Fibroblast of the conjunctiva (primary cell): ENCODE measurements at places on chromosomes 7 and 10.

DNA sequence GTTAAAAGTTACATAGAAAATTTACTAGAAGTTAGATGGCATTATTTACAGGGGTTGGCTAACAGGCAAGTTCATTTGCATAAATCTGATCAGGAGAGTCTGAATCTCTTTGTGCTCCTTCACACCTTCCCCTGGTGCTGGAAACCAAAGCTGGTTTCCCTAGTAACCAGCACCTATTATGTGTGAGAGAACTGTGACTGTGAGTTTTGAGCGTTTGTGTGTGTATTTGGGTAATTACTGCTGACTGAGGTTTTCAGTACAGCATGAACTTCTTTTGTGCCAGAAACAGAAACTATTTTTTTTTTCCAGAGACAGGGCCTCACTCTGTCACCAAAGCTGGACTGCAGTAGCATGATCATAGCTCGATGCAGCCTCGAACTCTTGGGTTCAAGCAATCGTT lies 10.3 kb upstream of the IFIT1B start:
- no peak for DNase-seq

DNA sequence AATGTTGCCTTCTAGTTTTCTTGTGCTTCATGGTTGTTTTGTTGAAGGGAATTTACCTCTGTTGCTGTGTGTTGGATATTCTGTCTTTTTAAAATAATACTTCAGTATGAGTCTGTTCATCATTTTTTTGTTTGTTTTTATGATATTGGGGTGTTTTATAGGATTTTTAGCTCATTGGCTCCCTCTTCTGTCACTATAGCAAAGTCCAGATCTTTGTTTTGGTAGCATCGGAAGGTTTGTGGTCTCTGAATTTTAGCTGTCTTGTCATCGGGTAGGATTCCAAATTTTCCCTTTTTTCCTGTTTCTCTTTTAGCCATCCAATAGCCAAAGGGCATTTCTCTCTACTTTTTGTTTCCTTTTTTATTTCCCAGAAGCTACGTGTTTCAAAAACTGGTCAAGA lies 91.4 kb downstream of the EXOC4 start:
- DNase-seq: no peak

GRCh38 chr10:62869958-62870357 lies 53.8 kb upstream of the EGR2 start:
- DNase-seq: no peak

DNA sequence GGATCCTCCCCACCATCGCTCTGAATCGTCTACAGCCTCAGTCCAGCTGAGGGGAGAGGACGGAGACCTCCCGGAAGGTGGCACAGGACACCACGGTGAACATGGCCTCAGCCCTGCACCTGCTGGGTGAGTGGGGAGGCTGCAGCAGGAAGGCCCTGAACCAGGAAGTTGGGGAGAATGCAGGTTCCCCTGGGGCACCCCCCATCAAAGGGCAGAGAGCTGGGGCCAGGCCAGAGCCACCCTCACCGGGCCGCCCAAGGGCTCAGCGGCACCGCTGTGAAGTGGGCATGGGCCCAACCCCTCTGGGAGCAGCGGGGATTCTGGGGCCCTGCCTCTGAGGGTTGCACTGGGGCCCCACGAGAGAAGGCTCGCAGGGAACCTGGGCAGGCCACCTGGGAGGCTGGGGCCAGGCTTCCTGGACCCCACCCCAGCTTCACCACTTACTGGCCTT lies 98.7 kb downstream of the MICALL2 start:
- no peak for DNase-seq

- DNase-seq: no peak
Observed at GRCh38 chr10:47063858-47064257, 152.6 kb downstream of the PTPN20 start.

DNA sequence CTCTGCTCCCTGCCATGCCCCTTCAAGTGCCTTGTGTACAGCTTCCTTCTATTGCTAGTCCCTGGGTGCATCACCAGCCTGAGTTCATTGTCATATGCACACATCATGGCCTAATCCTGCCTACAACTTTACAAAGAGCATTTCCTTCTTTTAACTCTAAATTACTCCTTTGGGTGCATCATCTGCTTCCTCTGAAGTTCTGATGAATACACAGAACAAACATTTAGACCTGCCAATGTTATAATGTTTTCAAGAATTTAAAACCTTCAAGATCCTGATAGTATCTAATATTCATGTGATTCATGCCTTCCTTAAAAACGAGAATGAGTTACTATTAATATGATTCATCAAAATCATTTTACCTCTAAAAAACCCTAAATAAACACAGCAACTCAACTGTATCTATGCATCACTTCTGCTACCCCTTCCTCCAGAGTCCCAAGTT lies 357.1 kb downstream of the MAGI2 start:
- DNase-seq: no peak

GRCh38 chr7:98211221-98211675 lies at the start of gene BHLHA15:
Gene BHLHA15, plus strand, starts transcription at chr7:98211439. Its CDS starts 871 bp downstream, at chr7:98212310.
- no peak for DNase-seq

DNA sequence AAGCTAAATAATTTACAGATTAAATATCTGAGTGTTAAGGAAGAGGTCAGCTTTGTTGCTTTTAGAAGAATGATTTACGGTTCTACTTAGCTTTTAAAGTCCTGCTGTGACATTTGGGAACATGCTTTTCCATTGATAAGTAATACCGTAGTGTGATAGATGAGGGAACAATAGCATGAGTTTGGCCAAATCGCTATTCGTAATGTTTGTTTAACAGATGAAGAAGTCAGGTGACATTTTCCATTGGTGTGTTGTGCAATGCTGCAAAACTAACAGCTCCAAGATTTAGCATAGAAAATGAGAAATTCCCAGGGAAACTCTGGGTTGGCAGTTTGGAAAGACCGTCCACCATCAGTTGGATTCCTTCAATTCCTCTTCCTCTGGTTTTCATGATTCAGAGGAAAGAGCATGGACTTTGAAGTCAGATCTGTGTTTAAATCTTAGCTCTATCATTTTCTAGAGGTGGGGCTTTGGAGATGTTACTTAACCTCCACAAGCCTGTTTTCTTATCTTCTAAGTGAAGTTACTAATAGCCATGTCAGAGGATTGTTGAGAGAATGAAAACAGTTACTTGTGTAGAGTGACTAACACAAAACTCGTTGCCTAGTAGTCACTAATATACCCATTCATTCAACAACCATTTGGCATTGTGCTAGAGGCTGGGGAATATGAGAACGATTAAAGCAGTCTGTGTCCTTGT lies 140.4 kb upstream of the BMPER start:
- DNase-seq: no peak

DNA sequence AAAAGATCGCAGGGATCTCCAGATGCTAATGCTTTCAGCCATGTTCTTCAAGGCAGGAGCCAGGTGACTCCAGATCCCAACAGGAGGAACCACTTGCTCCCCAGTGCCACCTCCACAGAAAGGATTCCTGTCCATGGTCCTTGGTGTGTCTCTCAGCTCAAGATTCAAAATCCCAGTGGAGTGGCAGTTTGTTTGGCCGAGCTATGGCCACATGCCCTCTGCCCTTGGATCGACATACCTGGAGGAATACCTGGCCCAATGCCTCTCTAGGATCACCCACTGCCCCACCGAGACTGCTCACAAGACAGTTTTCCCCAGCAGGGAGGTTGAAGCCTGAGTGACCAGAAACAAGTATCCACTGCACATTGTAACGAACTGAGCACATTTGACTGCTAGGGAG lies 3.9 kb upstream of the GPRIN2 start:
- no peak for DNase-seq

DNA sequence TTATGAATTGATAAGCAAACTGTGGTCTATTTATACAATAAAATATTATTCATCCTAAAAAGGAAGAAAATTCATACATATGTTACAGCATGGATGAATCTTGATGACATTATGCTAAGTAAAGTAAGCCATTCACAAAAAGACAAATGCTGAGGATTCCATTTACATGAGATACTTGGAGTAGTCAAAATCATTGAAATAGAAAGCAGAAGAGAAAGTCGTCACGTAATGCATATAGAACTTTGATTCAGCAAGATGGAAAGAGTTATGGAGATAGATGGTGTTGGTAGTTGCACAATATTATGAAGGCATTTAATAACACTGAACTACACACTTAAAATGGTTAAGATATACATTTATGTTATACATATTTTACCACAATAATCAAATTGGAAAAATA lies 309.7 kb upstream of the KLF6 start:
- no peak for DNase-seq

DNA sequence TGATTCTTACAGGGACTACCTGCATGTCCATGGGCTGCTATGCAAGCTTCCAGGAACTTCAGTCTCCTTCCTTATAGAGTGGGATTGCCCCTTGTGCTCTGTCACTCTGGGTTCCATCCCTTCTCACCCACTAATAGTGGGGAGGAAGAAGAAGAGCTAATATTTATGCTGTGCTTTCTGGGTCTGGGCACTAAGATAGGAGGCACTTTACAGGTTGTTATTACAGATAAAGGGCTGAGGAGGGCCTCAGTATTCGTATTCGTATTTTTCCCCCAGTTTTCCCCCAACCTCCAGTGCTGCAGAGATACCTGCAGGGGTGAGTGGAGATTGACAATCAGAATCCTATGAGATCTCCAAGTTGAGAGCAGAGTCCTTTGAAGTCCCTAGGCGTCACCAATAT lies 14.2 kb downstream of the HK1 start:
- DNase-seq: no peak

- DNase-seq: no peak
Observed at GRCh38 chr7:143181349-143181748, 1.9 kb upstream of the TAS2R39 start.

DNA sequence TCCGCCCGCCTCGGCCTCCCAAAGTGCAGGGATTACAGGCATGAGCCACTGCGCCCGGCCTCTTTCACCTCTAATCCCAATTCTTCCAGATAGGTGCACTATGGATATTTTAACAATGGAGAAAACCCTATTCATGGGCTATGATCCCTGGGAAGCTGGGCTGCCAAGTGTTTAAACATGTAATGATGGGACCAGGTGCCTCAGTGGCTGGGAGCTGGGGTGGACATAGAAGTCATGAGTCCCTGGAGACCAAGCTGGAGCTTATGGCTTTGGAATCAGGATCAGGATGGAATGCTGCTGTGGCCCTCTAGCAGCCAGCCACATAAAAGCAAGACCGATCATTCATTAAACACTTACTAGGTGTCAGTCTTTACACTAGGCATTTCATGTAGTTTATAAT lies 41.8 kb upstream of the IGFBP3 start:
- DNase-seq: no peak

- peak; percentile 6 for DNase-seq
Observed at GRCh38 chr10:28592953-28593352, 60.0 kb downstream of the WAC start.

DNA sequence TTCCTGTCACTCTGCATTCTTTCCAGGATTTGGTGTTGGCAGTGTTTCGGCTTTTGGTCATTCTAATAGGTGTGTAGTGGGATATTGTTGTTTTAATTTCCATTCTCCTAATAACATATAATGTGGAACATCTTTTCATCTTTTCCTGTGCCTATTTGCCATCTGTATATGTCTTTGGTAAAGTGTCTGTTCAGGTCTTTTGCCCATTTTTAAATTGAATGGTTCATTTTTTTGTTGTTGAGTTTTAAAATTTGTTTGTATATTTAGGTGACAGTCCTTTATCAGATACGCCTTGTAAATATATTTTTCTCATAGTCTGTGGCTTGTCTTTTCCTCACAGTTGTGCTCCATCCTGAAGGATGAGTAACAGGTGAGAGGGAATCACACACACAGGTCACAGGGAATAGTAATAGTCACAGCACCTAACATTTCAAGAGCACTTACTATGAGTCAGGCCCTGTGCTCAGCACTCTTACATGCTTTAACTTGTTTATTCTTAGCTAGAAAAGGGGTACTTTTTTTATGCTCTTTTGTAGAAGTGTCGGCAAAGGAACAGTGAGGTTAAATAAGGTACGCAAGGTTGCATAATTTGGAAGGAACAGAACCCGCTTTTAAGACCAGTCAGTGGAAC lies 117.1 kb upstream of the GATA3 start:
- DNase-seq: no peak

- DNase-seq: no peak
Observed at GRCh38 chr7:8325067-8325466, 63.1 kb upstream of the ICA1 start.

- DNase-seq: no peak
Observed at GRCh38 chr7:2040201-2040892, 192.4 kb downstream of the MAD1L1 start.

DNA sequence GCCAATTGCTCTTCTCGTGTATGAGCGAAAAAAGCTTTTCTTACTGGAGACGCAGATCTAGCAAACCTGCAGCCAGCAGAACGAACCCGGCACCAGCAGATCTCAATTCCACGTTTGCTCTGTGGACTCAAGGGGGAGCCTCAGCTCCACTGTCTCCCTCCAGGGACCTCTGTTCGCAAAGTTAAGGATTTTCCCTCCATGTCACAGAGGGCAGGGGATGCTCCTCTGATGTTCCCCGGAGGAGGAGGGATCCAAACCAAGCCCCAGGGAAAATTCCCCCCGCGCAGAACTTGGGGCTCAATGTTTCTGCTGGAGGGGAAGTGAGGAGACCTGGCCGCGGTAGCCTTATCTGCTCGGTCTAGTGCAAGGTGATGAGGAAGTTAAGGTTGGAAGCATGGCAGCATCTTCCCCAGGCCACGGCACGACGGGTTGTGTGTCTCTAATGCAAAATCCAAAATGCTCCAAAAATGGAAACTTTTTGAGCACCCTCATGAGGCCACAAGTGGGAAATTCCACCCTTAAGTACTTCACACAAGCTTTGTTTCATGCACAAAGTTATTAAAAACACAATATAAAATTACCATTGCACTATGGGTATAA lies 9.0 kb downstream of the IQCE start:
- DNase-seq: peak; percentile 20

- DNase-seq: no peak
Observed at GRCh38 chr7:129308047-129308446, 83.2 kb downstream of the AHCYL2 start.

- DNase-seq: peak; percentile 8
Observed at GRCh38 chr10:35058134-35058533, 32.0 kb downstream of the CUL2 start.

GRCh38 chr10:788796-789748 lies 99.6 kb upstream of the DIP2C start:
- peak; percentile 22 for DNase-seq

DNA sequence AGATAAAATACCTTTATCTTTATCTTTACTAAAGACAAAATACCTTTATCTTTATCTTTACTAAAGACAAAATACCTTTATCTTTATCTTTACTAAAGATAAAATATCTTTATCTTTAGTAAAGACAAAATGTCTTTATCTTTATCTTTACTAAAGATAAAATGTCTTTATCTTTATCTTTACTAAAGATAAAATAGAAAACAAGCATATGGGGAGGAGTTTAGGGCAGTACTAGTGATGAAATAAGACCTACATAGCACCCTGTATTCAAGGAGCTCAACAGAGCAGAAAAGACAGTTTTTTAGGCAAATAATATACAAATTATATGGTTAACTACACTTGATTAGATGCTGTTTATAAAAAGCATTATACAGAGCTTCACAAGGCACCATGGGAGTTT lies 19.3 kb downstream of the ANKRD22 start:
- DNase-seq: no peak

- no peak for DNase-seq
Observed at GRCh38 chr10:111344804-111345203, 268.0 kb downstream of the ADRA2A start.

- DNase-seq: no peak
Observed at GRCh38 chr7:66036382-66036781, 39.2 kb upstream of the ASL start.
